Amygdala (tissue), 56 donors: ENCODE measurements at places on chromosomes 6 and 20.

GRCh38 chr6:28462401-28462800 lies 19.1 kb upstream of the ZSCAN23 start:
- no peak for DNase-seq

GRCh38 chr6:3509336-3509735 lies 52.5 kb upstream of the SLC22A23 start:
- DNase-seq: no peak

GRCh38 chr20:11982289-11982954 lies 64.7 kb downstream of the BTBD3 start:
- DNase-seq: no peak

DNA sequence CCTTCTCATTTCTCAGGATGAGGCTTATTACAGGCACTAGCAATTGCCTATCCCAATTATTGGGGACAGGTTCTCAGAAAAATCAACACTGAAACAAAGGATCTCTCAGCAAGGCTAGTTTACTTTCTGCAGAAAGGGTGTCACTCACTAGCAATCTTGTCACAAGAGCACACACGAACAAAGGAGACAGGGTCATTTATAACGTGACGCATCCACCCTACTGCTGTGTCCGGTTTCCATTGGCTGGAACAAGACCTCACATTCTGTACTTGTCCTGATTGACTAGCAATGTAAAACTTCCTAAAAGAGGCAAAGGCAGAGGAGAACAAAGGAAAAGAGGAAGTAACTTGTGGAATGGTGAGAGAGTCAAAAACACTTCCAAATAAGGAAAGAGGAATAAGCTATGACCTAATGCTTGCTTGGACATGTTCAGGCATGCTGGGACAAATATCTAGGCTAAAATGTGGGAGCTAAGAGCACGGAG lies 160.2 kb upstream of the STXBP5 start:
- DNase-seq: no peak

DNA sequence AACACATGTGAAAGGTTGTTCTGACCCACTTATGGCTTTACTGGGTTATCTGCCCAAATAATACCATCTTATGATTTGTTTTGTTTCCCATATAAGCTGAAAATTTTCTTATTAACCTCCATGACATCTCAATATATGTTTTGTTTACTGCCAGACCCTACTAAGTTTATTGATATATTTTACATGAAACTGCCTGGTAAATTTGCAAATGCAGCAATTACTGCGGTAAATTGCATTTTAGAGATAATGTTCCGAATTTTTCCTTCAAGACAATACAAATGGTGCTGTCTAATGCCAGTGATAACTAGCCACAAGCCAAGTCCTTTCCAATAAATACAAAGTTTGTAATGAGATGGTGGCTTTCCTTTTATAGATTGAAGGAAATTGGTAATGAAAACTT lies 275.9 kb downstream of the SAMD5 start:
- no peak for DNase-seq

- DNase-seq: no peak
Measured at GRCh38 chr6:135972586-135972985, 121.1 kb downstream of the PDE7B start.

DNA sequence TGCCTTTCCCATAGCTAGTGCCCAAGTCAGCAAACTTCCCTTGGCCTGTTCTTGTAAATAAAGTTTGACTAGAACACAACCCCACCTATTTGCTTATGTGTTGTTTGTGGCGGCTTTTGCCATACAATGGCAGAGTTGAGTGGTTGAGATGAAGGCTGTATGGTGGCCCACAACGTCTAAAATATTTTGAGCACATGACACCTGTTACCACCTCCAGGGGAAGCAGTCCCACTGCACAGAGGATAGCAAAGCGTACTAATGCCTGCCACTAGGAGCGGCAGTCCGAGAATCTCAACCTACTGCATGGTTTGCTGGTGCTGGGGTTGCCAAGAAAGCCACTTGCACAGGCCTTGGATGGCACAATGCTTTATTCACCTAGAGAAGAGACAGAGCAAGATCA lies 58.6 kb downstream of the TGM2 start:
- no peak for DNase-seq

- no peak for DNase-seq
Measured at GRCh38 chr6:17672064-17672718, 34.5 kb downstream of the NUP153 start.

DNA sequence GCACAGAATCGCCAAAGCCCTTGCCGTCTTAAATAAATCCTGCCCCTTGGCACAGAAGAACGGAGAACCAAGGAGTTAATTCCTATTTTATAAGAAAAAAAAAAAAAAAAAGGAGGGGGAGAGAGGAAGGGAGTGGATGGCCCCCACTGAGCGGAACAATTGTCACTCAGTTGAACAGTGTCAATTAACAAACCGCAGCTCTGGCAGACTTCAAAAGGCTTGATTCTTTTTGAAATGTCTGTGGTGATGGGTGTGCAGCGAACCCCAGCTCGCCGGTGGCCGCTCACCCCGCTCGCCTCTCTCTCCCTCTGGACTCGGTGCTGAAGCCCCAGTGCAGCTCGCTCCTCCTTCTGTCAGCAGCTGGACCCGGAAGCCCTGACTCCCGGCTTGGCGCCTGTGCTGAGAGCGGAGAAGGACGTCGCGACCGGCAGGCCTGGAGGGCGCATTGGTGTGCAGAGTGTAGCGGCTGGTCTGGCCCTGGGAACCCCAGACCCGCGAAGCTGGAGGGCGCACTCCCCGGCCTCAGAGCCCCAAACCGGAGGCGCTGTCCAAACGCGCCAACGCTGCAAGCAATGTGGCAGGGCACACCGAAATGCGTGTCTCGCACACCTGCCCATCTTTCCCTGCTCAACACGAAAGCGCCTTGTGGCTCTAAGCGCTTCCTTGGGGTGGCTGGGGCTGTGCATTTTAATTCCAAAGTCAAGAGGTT lies 3.4 kb downstream of the LINC00237 start:
- peak; percentile 26 for DNase-seq

- DNase-seq: no peak
Measured at GRCh38 chr6:131400054-131400778, 172.8 kb upstream of the ARG1 start.

DNA sequence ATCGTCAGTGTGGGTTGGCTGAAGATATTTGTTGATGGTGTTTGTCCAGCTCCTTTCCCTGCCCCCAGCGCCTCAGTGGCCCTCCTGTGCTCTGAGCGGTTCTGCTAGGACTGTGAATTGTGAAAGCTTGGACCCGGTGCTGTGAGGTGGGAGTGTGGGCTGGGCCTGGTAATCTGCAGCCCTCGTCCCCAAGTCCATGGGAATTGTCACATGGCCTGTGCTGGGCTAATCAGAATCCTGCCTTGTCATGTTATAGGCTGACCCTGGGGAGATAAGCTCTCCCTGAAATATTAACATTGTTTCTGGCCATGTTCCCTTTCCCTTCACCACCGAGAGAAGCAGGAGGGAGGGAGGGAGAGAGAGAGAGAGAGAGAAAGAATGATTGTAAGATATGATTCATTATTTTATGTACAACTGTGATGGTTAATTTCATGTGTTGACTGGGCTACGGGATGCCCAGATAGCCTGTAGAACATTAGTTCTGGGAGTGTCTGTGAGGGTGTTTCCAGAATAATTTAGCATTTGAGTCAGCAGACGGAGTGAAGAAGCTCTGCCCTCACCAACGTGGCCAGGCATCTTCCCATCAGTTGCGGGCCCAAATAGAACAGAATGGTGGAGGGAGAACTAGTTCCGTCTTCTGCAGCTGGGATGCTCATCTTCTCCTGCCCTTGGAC lies 62.4 kb downstream of the TFAP2C start:
- DNase-seq: no peak

- DNase-seq: peak; percentile 71
Measured at GRCh38 chr6:168060521-168060931, 18.5 kb downstream of the FRMD1 start.

DNA sequence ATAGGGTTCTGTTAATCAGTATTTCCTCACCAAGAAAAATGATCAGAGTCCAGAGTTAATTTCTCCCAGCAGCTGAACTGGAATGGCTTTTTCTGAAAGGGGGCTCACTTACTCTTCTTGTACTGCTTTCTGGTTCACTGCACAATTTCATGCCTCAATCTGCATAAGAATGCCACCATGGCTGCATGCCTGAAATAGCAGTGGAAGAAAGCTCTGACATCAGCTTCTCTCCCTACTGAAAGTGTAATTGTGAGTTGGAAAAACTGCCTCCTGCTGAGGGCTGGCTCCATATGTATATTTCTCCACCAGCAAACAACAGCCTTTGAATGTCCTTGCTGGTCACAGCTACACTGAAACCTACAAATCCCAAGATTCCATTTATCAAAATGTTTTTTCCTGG lies 1027.2 kb upstream of the GJE1 start:
- no peak for DNase-seq

DNA sequence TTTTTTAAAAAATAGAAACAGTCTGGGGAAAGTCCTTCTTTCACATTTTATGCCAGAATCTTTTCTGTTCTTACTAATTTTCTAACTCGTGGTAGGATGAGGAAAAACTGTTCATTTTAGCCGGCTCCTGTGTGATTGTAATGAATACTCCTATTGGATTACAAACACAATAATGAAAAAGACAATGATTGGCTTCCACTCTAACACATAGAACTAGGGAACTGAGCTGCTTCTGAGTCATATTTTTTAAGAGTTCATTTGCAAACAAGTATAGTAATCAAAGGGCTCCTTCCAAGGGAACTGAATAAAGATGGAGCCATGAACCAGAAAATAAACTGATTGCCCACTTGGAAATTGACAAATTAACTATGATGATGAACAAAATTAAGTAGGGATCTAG lies 265.3 kb upstream of the TCF21 start:
- DNase-seq: no peak
